ENCODE measurements at places on chromosomes 16 and 17.

GRCh38 chr16:31105677-31106213 is 2.4 kb upstream of the BCKDK start:
- DNase-seq, result no peak

GRCh38 chr17:47684535-47685193 is 9.3 kb upstream of the TBKBP1 start:
- no peak for DNase-seq

- no peak for DNase-seq
These were observed 123.2 kb downstream of the PITPNC1 start for GRCh38 chr17:67500261-67500660.

GRCh38 chr17:50474523-50474922 is 4.1 kb upstream of the RSAD1 start:
- no peak for DNase-seq

DNA sequence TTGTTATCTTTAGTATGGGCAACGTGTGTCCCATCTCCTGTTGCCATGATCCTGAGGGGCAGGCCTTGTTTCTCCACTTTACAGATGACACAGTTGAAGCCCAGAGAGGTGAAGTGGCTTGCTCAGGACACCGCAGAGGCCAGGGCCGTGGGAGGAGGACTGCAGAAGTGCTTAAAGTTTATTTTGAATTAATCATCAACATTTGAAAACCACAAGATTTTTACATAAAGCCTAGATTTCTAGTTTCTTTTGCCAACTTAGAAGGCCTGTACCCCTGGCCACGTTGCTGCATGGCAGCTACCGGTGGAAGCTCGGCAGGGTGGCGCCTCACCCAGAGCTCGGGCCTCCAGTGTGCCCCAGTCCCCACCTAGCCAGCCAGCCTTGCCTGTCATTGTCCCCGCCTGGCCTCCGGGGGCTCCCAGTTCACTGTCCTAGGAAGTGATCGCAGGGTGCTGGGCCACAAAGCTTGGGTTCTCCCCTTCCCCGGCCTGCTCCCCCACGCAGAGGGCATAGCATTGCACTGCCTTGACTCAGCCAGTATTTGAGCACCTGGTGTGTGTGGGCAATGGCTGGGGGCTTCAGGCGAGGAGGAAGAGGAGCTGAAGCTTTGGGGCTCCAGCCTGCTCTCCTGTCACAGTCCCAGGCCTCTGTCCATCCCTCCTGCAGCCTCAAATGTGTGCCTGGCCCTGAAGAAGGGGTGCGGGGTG is 14.8 kb upstream of the ADCY7 start:
- peak; percentile 69 for DNase-seq

- DNase-seq, result no peak
These were observed 3.9 kb upstream of the KRT28 start for GRCh38 chr17:40803617-40804082.

DNA sequence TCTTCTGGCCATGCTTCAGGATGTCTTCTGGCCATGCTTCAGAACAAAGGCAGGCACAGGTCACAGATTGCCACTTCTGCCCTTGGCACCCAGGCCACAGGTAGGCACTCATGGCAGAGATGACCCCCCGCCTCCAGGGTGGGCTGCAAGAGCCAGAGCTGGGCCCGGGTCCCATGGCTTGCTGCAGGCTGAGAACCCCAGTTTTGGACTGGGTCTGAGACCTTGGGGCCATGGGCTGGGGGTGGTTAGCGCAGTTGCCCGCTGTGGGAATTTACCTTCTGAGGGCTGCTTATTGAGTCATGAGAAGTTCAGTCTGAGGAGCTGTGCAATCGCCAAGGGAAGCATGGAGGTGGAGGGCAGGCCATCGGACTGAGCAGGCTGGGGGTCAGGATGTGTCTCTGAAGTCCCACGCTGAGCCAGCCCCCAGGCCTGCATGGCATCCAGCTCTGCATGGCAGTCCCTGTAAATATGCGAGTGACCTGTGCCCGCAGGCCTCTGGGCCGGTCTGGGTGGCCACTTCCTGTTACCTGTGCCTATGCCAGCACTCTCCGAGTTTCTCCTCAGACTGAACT is 1.7 kb downstream of the ANKRD13B start:
- DNase-seq, result no peak

- no peak for DNase-seq
These were observed 1.1 kb upstream of the CAPN15 start for GRCh38 chr16:526181-527014.

GRCh38 chr17:69574257-69575197 is 160.0 kb downstream of the MAP2K6 start:
- DNase-seq, result peak; percentile 50

DNA sequence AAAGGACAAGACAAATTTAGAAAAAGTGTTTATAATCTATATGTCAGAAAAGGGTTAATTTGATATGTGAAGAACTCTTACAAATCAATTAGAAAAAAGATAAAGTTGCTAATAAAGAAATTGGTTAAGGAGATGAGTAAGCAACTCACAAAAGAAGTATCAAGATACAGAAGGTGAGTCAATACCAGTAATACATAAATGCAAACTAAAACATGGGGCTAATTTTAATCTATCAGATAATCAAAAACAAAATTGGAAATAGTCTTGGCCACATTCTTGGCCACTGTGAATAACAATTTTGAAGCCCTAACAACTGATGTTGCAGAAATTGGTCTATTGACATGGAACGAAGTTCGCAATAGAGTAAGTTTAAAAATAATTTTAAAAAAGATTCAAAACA is 6.8 kb downstream of the DHRS7C start:
- no peak for DNase-seq

- no peak for DNase-seq
These were observed 251.7 kb downstream of the CDH13 start for GRCh38 chr16:82878466-82878865.

- no peak for DNase-seq
These were observed 169.5 kb downstream of the STX8 start for GRCh38 chr17:9406046-9406606.

GRCh38 chr17:58039975-58040374 is 32.9 kb upstream of the SRSF1 start:
- DNase-seq, result no peak

GRCh38 chr16:64181271-64181925 is 940.5 kb downstream of the CDH11 start:
- DNase-seq, result no peak

- DNase-seq, result no peak
These were observed 23.8 kb upstream of the NAGLU start for GRCh38 chr17:42512246-42512645.

- DNase-seq, result no peak
These were observed 668 bp downstream of the SPATA2L start for GRCh38 chr16:89700649-89701424.

- no peak for DNase-seq
These were observed 85.9 kb downstream of the TEX14 start for GRCh38 chr17:58605986-58606385.

- no peak for DNase-seq
These were observed 75.5 kb downstream of the ZNF423 start for GRCh38 chr16:49780433-49780832.

DNA sequence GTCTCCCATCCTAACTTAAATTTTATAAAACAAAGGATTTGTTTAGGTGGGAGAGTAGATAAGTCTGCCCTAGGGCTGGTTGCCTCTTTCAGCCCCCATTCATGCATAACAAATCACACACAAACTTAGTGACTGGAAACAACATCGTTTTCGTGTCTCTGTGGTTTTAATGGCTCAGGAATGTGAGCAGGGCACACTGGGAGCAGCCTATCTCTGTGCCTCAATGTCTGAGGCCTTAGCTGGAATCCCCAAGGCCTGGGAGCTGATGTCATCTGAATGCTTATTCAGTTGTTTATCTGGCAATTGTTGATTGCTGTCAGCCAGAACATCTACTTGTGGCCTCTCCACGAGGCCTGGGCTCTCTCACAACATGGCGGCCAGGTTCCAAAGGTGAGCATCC is 101.9 kb upstream of the HSBP1 start:
- no peak for DNase-seq

DNA sequence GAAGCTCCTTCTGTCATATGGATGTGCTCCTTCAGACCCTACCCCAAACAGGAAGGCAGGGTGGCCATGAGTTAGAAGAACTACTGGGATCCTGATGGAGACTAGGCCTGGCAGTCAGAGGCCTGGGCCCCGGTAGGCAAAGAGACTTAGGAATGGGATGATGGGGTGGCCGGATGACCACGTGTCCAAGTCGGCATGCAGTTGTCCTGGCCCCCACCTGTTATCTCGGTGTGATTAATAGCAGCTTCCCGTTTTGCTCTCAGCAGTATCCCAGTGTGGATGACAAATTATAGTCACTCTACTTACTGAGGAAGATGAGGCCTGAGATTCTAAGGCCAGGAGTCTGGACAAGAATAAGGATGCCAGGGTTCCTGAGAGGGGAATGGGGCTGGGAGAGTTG is 1.5 kb downstream of the TNFSF12 start:
- DNase-seq, result no peak

DNA sequence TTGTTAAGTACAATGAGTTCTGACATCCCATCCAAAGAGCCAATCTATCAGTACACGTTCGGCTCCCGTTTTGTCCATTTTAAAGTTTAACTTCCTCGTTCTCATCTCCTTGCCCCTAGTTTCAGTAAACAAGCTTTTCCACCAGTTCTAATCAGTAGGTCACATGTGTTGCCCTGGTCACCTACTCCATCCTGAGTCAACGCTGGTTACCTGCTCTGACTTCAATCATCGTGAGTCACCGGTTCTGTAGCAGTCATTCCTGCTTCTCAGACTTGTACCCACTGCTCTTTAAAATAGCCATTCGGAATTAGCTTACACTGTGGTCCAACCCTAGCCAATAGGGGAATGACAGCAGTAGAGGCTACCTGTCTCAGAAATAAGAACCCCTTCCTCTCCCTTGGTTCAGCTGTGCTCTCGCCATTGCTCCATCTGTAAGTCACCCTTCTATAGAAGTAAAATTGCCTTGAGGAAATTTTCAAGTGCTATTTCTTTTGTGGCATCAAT is 191.0 kb downstream of the CPPED1 start:
- no peak for DNase-seq

- DNase-seq, result no peak
These were observed 9.3 kb downstream of the KCTD5 start for GRCh38 chr16:2691491-2692248.

DNA sequence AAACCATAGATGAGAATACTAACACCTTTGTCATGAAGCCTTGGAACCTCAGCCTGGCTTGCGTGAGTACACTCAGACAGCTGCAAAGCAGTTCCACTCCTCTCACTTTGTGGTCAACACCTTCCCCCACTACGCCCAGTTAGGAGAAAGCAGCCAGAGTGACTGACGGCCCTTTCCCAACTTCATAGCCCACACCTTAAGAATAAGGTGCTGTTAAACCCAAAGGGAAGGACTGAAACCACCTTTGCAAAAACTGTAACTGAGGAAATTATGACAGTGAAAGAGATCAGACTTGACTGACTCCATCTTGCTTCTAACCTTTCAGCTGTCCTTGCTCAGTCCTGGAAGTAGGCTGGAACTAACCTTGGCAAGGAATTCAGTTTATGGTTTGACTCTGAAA is 13.7 kb downstream of the N4BP1 start:
- DNase-seq, result no peak

GRCh38 chr17:5619088-5619740 is 34.9 kb upstream of the NLRP1 start:
- DNase-seq, result no peak

DNA sequence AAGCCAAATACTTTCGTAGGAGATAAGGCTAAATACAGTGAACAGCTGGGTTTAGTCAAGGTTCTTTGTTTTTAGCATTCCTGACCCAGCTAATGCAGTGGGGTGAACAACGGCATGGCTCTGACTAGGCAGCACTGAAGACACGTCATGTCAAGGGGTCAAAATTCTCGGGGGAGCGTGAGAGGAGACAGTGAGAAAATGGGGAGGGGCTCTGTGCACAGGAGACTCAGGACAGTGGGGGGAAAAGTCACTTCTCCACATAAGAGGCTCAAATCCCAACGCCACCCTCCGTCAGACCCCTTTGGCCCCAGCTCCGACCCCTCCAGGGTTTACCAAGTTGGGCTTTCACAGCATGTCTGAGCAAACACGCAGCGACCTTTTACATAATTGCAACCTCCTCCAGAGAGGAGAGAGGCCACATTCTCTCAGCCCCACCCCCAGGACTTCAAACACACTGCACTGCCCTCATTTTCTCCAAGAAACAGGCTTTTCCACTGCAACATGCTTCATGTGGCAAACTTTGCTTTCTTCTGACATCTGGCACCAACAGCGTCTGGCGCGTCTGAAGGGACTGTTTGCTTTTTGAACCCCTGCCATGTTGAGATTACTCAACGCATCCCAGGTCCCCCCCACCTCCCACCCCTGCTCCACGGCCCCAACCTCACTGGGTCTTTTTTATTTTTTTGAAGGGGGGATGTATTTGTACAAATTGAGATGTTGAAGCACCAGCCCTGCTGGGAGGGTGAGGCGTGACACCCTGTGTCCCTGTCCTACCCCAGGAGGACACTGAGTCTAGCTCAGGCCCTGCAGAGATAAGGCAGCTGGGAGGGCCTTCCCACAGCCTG is 30.0 kb downstream of the AXIN2 start:
- no peak for DNase-seq

DNA sequence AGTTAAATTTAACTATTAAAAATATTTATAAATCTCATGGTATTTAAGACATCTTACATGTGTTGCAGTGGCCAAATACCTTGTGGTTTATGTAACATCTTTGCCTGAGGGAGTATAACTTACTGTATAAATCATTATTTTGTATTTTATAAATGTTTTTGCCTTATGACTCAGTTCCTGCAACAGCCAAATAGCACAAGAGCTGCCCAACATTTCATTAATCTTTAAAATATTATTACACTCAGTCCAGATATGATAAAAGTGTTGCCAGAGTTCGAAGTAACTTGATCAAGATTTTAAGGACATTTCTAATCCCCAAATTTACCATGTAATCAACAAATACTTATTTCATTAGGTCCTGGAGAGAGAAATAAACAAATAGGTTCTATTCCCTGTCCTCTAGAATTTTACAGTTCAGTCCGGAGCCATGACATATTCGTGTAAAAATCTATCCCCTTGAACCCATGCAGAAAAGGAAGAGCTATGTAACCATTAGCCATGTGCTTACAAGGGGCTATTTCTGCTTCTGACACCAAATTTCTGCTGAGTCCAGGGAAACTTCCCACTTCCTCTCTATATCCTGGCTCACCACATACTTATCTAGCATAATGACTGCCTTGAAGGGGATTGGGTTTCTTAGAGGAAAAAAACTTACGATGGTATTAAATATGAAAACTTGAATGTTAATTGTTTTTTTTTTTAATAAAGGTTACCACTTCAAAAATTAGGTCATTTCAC is 44.0 kb downstream of the IRX6 start:
- DNase-seq, result peak; percentile 24

DNA sequence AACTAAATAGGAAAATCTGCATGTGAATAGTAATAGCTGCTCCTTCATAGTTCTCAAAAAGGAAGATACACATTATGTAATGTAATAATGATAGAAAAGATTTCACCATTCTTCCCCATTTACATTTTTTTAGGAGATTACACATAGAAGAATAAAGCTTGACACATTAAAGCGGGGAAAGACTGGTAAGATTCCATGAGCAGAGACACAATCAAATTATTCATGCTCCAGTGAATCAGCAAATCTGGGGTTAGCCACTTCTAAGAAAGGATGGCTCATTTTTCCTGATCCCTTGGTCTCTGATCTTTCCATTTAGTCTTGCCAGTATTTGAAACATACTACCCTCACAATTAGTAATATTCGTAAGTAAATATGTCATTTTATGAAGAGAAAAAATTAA is 81.9 kb downstream of the CA4 start:
- DNase-seq, result no peak

- DNase-seq, result no peak
These were observed 42.2 kb downstream of the WDR45B start for GRCh38 chr17:82605939-82606600.
